Fibroblast of skin of left quadriceps (primary cell): ENCODE measurements at places on chromosomes 6 and 20.

- no peak for DNase-seq
These were observed 43.8 kb upstream of the AFDN start for GRCh38 chr6:167782698-167783517.

DNA sequence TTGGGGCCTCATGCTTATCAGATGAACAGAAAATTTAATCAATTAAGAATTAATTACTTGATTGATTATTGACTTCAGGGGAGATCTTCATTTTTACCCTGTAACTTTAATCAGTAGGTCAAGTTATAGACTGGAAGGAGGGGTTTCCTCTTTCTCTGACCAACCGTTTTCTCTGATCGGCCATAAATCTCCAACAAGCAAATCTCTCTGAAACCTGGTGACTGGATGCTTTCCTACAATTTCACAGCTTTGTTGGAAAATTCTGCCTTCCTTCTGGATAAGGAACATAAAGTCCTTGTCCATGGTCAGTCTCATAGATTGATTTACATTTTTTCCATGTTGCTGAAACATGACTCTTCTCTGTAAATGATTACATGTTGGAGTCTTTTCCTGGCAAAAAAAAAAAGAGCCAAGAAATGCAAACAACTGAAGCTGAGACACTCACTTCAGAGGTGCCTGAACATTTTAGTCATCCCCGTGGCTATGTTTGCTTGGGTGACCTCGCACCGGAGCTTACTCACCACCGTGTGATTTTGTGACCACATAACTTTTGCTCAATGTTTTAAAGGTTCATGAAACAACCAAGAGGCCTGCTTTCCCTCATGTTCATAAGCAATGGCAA lies 31.0 kb downstream of the IRF4 start:
- DNase-seq: peak; percentile 64

GRCh38 chr6:162533009-162533400 lies 194.6 kb downstream of the PRKN start:
- no peak for DNase-seq

GRCh38 chr6:167396659-167397490 lies 72.0 kb downstream of the TTLL2 start:
- no peak for DNase-seq

- no peak for DNase-seq
These were observed 101.6 kb upstream of the CARMIL1 start for GRCh38 chr6:25177500-25178028.

DNA sequence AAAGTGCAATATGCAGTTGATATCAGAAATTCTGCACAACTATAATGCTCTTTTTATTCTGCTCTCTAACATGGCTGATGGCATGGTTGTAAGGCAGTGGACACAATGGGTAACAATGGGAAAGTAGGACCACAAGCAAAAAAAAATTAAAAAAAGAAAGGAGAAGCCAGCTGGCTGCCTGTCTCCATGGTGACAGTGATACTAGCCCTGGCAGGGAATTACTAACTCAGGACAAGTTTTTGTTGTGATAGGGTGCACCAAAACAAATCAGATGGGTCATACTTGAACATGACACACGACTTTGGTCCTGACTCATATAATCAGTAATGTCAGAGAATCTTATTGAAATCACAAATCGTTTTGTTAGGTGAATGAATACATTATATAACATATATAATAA lies 169.4 kb downstream of the TRDN start:
- no peak for DNase-seq
